ENCODE measurements at places on chromosomes 12 and 14.

GRCh38 chr12:87413784-87414183 lies 615.4 kb downstream of the C12orf50 start:
- DNase-seq: no peak

DNA sequence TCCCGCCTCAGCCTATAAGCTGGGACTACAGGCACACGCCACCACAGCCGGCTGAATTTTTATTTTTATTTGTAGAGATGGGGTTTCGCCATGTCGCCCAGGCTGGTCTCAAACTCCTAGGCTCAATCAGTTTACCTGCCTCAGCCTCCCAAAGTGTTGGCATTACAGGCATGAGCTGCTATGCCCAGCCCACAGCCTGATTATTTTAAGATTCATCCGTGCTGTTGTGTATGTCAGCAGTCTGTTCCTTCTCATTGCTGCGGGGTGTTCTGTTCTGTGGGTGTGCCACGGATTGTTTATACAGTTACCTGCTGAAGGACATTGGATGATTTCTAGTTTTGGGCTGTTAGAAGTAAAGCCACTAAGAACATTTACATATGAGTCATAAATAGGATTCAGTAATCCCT lies 9.6 kb upstream of the EP400 start:
- no peak for DNase-seq

DNA sequence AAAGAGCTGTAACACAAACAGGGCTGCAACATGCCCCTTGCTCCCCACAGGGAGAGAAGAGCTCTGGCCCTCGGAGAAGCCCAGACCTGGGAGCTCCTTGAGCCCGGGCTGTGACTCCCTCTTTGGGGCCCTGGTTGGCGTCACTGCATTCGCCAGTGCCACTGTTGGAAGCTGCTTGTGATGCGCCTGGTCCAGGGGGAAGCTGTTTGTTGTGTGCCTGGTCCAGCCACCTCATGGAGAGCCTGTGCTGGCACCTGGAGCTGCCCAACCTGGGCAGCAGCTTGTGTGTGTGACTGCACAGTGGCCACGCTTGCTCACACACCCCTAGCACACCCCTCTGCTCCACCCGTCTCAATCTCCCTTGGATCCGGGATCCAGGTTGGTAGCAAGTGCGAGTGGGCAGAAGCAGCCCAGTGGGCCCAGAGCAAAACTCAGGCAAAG lies 49.5 kb downstream of the A2M start:
- no peak for DNase-seq

DNA sequence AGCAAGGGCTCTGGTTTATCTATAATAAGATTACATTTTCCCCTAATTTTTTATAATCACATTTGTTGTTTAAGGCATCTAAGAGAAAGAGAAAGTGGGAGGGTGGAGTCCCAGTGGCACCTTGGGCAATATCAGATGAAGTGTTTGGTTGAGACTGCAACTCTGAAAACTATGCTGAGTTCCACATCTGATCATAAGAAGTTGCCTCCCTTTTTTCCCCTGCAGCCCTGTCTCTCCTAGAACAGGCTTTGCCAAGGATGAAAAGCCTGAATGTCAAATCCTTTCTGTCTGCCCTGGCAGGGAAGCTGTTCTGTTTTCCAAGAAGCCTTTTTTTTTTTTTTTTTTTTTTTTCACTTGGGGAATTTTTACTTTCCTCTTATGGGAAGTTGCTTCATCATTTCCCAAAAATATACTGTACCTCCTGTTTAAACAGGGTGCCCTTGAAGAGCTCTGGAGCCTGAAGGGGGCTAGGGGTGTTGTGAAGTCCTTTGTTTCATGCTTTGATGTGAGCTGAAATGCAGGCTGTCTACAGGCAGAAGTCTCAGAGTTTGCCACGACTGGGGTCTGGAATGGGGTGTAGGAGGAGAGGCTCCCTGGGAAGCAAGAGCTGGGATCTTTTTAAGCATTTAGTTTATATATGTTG lies 71.3 kb downstream of the SUSD6 start:
- DNase-seq: no peak

GRCh38 chr12:120766566-120766965 lies 40.9 kb downstream of the ACADS start:
- DNase-seq: no peak

DNA sequence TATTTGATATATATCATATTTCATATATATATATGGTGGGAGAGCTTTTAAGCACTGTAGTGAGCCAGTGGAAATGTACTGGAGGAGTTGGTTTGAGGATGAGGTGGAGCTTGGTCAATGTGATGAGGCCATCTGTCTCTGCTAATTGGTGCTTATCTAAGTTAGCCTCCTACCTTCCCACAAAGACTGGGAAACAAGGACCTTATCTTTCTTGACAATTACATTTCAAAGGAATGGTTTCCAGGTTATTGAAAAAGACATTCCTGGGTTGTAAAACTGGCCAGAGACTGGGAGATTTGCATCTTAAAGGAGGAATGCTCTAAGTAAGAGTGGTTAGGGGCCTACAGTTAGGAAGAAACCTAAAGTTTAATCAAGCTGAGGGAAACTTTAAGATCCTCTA lies 212.8 kb upstream of the SYT1 start:
- no peak for DNase-seq
